ENCODE measurements at places on chromosomes 12 and 14.

GRCh38 chr14:102492531-102492910 lies 17.1 kb downstream of the ANKRD9 start:
- DNase-seq = no peak

- peak; percentile 42 for DNase-seq
Observed at GRCh38 chr12:10140001-10140400, 10.0 kb upstream of the CLEC7A start.

DNA sequence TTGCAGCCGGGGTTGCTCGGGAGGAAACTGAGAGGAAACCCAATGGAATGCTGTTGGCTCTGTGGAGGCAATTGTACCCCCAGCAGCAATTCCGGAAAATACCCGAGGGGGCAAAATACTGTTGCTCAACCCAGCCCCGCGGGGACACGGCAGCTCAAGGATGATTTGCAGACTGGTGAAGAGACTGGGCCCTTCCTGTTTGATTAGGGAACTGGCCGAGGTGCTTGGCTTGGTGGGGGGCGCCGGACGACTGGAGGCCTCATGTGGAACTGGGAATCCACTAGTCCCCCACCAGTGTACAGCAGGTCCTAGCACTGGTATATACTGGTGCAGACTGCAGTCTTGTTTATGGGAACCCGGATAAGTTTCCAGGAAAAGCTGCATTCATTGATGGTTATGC lies 10.3 kb upstream of the RNASE12 start:
- DNase-seq = no peak

GRCh38 chr14:89027097-89027740 lies 202.8 kb downstream of the TTC8 start:
- DNase-seq = peak; percentile 75

- DNase-seq = no peak
Observed at GRCh38 chr12:130803702-130804101, 35.3 kb downstream of the STX2 start.

GRCh38 chr12:94660436-94660835 lies 10.1 kb upstream of the TMCC3 start:
- no peak for DNase-seq

DNA sequence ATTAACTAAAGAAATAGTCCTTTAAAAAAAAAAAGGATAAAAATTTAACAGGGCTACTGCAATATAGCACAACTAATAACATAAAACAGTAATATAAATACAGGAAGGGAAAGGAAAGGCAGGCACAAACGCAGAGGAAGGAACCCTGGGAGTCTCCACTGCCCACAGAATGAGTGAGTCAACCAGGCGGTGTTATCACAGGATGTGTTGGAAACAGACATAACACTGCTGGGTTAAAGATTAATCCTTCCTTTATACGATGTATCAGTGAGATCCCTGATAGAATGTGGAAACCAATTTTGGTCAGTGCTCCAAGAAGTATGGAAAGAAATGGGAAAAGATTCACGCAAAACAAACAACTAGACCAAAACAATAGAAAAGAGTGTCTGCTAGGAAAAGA lies 47.9 kb downstream of the FGD6 start:
- DNase-seq = no peak

- no peak for DNase-seq
Observed at GRCh38 chr14:33457617-33458016, 493.3 kb downstream of the EGLN3 start.

DNA sequence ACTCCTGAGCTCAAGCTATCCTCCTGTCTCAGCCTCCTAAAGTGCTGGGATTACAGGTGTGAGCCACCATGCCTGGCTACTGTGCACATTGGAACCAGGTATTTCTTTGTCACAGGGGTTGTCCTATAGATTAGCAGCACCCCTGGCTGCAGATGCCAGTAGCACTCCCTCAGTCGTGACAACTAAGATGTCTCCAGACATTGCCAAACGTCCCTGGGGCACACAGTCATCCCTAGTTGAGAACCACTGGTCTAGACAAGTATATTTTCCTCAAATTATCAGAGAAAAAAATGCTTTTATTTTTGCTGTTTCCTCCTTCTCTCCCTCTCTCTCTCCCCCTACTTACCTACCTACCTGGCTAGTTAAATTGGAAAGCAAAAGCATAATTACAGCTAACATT lies 17.9 kb upstream of the P2RX7 start:
- no peak for DNase-seq

DNA sequence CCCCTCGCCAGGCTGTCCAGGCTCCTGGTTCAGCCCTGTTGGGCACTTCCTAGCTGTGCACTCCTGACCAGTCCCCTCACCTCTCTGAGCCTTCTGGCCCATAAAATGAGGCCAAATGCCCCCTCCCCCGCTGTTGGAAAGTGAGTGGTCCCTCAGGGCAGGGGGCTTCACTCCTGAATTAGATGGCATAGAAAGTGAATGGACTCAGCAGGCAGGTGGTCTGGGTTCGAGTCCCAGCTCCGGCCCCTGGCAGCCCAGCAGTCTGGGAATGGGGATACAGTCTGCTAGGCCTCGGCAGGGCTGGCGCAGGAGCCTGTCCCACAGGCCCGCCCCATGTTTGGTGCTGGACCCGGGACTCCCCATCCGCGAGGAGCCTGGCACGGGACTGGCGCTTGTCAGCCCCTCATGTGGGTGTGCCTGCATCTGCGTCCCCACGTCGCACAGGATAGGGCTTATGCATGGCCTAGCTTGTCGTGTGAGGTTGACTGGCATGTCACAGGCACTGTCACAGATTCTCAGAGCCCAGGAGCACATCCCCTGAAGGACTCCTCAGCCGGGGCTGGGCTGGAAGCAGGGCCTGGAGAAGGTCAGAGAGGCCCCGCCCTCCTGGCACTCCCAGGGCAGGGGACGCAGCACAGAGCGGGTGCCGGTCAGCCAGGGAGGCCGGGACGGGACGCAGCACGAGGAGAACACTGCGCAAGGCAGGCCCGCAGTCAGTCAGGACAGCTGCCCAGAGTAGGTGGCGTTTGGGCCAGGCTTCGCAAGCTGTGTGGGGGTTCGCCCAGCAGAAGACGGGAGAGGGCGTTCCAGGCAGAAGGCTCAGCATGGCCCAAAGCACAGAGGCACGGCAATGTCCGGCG lies 40.5 kb downstream of the DIO3 start:
- no peak for DNase-seq

All from WTC11 (cell line).